GM10248 (cell line): ENCODE measurements at places on chromosomes 6 and 20.

GRCh38 chr6:5398530-5398929, 137.2 kb downstream of the FARS2 start:
- peak; percentile 30 for DNase-seq

GRCh38 chr6:108764580-108764950, 83.7 kb upstream of the ARMC2 start:
- DNase-seq = no peak

GRCh38 chr6:166512567-166512966, 73.9 kb downstream of the RAMACL start:
- DNase-seq = peak; percentile 56

DNA sequence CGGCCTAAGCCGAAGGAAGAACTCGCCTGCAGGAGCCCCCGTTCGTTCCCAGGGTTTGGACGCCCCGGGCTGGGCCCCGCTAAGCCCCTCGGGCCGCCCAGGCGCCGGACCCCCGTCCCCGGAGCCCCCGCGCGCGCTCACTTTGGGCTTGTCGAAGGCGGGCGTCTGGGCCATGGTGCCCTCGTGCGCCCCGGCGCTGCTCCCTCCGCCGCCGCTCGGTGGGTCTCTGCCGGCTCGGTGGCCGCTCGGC, 140 bp downstream of the ADA start:
- DNase-seq = no peak

DNA sequence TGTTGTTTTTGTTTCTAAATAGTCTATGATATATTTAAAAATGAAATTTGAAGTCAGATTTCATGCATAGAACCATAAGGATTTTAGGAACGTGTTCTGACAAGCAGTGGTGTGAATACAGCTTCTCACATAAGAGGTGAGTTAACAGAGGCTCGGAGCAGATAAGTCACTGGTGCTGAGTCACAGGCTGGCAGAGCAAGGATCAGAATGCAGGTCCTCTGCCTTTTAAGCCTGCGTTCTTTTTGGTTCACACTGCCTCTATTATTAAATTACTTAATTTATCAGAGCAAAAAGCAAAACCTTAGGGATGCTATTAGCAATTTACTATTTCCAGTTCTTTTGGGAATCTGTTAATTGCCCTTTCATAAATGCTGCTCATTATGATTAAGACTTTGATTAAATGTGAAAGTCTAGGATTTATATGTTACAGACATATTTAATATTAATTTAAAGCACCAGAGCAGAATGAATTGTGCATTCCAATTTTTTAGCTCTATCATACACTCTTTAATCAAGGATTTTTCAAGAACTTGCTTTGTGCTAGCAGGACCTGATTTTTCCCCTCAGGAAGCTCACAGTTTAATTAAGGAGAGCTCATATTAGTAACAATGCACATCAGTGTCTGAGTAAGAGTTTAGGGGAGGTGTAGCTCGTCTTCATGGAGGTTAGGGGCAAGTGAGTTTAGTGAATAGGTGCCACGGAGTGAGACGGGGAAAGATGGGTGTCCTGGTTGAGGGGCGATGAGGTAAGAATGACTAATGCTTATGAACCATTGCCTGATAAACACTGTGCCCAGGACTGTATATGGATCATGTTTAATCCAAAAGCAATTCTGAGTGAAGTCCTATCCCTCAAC, 212.7 kb upstream of the AGPAT4 start:
- DNase-seq = no peak

DNA sequence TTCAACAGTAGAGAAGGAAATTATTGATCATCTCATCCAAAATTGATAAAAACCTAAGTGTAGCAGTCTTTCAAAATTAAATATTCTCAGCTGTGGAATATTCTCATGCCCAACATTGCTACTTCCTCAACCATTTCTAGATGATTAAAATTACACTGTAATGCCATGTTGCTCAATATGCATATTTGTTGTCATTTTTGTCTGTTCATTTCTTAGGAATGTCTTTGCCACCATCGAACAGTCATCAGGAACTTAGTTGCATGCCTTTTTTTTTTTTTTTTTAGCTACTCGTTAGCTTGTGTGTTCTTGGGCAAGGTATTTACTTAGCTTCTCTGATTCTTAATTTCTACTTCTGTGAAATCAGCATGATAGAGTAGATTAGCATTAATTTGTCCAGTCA, 188.6 kb downstream of the DTNBP1 start:
- DNase-seq = no peak

GRCh38 chr20:40305303-40305702, 383.7 kb downstream of the MAFB start:
- DNase-seq = no peak

DNA sequence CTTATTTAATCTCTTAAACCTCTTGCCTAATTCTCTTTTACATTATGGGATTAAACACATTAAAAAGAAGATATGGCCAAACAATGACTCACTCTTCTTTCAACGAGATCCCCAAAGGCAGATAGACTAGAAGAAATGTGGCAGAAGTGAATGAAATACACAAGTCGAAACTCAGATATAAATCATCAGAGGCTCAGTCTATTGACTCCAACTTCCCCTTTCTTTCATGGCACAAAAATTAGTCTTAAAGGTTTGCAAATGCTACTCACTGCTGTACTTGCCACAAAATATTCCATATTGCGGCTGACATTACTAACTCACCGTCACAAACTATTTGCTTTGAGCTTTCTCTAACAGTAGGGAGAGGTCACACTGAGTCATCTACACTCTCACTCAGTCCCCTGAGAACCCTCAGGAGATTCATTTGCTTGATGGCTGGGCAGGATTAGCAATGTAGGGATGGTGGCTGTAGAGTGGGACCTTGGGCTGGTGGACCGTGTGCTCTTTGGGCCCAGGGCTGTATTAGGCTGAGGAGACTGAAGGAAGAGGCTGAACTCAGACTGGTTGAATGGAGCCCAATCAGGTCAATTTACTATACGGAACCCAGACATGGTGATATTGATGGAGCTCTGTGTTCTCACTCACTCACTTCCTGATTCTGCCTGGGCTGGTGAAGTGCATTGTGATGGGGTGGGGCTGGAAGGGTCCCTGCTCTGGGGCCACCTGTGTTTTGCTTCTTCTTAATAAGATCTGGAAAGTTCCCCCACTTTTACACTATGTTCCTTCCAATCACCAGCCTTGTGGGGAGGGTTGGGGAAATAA, 42.8 kb upstream of the UBR2 start:
- DNase-seq = no peak

DNA sequence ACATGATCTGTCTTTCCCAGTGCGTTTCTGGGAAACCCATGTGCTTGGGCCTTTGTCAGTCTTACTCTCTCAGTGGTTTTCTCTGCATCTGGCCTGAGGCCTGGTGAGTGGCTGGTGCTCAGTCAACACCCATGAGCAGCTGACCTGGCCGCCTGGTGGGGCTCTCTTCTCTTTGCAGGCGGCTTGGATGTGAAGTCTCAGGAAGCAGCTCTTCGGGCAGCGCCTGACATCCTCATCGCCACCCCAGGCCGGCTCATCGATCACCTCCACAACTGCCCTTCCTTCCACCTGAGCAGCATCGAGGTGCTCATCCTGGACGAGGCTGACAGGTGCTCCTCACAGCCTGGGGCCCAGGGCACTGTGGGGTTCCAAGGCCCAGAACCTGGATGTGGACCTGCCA, 10.8 kb downstream of the DDX27 start:
- DNase-seq = no peak

GRCh38 chr20:35952480-35953386, 1.6 kb downstream of the SCAND1 start:
- DNase-seq = no peak

DNA sequence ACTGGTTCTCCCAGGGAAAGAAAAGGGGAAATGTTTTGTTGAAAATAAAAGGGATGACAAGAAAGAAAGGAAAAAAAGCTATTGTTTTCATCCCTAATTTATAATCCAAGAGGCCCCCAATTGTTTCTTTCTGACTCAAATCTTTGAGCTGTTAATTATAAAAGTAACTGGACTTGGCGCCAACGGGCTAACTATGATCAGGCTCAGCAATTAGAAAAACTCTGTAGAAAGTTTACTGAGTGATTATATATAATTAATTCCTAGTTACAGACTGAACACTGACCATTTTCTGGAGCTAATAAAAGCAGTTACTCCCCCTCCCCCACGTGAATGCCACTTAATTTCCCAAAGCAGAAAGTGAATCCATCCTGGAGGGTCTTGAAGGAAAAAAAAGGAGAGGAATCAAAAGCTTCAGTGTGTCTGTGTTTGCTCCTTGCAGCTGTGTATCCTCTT, 3.2 kb downstream of the ZMYND8 start:
- DNase-seq = no peak

DNA sequence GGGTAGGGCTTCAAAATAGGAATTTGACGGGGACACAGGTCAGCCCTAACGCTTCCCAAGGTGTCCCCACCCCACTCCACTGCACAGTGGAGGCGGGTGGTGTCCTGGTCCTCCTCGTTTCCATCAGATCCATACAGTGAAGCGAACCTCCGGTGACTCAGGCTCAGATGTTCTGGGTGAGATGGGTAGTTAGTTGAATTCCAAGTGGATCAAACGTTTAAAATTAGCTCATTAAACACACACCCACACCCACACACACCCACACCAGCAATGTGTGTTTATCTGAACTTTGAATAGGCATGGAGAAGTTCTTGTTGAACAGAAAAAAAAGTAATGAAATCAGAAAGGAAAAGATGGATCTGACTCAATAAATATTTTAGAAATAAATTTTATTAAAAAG, 58.9 kb downstream of the CDH4 start:
- DNase-seq = no peak

DNA sequence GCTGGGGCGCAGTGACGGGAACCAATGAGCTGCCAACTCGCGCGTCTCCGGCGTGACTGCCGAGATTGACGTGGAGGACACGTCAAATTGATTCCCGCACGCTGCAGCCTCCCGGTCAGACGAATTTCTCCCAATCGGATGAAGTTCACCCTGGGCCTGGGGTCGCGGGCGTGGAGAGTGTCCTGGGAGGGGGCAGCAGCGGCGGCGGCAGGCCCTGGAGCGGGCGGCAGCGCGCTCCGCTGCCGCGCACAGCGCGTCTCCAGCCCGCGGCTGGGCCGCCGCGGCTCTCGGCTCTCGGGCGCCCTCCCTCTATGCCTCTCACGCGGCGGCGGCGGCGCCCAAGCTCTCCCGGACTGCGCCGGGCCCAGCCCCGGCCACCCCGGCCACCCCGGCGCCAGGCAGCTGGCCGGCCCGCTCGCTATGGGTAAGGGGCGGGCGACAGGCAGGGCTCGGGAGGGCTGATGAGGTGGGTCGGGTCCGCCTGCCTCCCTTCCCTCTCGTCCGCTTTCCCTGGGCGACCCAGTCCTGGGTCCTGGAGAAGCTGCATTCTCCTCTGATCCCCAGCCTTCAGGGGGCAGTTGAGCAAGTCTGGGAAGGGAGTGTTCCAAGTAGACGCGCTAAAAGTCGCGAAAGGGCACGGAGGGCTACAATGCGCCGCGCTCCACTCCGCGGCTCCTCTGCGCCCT, at the start of gene PAX1:
Gene PAX1, plus strand, starts transcription at position 90 of the 686 bp plus-strand sequence. Its CDS starts 49 bp downstream, at position 139.
- no peak for DNase-seq

DNA sequence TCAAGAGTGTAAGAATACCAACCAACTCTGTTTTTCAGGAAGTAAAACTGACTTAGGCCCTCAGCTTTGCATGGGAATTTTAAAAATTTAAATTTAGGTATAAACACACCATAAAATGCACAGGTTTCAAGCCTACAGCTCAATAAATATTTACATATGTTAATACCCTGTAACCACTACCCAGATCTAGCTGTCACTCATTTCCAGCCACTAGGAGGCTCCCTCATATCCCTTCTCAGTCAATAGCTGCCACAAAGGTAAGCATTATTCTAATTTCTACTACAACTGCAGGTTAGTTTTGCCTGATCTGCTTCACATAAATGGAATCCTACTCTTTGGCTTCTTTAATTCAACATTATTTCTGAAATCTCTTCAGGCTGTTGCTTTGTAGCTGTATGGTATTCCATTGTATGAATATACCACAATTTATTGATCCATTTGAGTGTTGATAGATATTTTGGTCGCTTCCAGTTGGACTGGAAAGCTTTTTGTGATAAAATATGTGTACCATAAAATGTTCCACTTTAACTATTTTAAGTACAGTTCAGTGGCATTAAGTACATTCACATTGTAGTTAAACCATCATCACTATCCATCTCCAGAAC, 32.5 kb upstream of the MEI4 start:
- DNase-seq = no peak

DNA sequence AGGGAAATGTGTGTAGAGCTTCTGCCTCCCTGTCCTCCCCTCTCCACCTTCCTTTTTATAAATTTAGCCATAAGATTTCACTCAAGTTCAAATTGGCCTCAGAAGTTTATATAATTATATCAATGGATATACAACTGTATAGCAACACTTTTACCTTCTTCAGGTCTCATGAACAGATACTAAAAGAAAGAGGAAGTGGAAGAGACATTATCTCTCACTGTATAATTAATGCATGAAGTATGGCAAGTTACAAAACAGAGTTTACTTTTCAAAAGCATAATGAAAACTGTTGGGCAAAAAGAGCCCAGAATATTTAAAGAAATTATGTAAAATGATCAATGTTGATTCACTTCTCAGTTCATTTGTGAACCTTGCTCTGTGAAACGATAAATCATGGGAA, 99.7 kb downstream of the PDE7B start:
- DNase-seq = no peak

DNA sequence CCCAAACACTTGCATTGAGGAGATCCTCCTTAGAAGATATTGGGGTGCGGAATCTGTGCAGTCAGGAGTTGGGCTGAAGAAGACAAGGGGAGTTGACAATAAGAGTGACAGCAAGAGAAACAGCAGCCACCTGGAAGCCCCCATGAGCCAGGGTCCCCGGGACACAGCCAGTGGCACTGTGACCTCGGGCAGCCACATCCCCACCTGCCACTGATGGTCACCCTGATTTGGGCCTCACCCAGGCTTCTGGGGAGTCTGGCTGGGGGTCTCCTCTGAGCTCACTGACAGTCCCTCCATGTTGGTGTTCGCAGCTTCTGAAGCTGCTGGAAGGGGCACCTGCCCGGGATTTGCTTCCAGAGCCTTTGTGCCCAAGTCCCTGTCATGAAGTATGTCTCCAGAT, 123.5 kb downstream of the TTLL2 start:
- DNase-seq = no peak

- no peak for DNase-seq
Measured at GRCh38 chr6:45537539-45537938, 159.8 kb upstream of the SUPT3H start.

DNA sequence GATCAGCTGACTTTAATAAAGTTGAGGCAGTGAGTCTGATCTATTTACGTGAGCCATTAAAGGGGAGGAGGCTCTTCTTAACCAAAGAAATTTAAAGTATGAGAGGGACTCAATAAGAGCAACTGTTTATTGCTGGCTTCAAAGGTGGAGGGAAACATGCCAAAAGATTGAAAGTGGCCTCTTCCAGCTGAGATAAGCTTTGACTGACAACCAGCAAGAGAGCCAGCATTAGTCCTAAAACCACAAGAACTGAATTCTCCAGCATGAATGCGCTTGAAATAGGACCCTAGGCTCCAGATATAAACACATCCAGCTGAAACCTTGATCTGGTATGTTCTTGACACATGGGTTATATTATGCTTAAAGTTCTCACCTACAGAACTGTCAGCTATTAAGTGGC, 123.1 kb upstream of the GJE1 start:
- no peak for DNase-seq
